Dorsolateral prefrontal cortex (tissue), 122 donors: ENCODE measurements at places on chromosomes 6 and 20. TPM values are rescaled to one million over a fixed set of nuclear protein-coding genes. Genes with fewer than 3 reads are reported as not detected.

GRCh38 chr20:62727584-62728027 is 19.0 kb downstream of the NTSR1 start:
- DNase-seq, result no peak

DNA sequence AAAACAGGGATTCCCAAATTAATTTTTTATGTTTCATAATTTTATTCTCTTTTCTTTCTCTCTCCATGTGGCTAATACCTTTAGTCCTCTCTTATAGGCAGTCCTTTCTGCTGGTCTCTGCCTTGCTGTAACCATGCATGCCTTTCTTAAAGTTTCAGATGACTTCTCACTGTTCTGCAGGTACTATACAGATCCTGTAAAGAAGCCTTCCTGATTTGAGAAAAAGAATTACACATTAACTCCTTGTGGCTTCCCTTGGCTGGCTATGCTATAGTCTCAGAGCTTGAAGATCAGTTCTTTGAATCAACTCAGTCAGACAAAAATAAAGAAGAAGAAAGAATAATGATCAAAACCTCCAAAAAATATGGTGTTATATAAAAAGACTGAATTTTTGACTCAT is 7.3 kb upstream of the GPR63 start:
- DNase-seq, result no peak

GRCh38 chr6:152241013-152241766 is 396.0 kb downstream of the SYNE1 start:
- DNase-seq, result no peak

GRCh38 chr6:40719671-40720374 is 132.7 kb upstream of the LRFN2 start:
- DNase-seq, result no peak

- peak; percentile 74 for DNase-seq
These were observed 1.1 kb downstream of the NFATC2 start for GRCh38 chr20:51541189-51542032.

DNA sequence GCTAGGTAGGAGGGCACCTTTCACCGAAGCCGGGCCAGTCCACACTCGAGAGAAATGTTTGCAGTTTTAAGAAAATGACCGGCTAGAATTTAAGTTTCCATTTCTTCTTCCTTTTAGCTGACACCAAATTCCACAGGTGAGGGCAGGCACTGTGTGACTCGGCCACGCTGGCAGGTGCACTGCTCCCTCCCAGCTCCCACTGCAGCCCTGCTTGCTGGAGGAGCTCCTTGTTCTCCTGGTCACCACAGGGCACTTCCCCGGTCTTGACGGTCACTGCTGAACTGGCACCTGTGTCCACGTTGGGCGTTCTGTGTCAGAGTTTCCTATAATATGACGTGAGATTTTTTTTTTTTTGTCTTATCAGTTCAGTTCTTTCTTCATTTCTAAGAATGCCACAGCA is 3.6 kb upstream of the KIF25 start:
- no peak for DNase-seq

SLC13A3 gene
- total RNA-seq, result 23.7 TPM

- DNase-seq, result no peak
These were observed 584.2 kb downstream of the BCKDHB start for GRCh38 chr6:80690551-80691131.

ADNP gene
- total RNA-seq, result 59.9 TPM

GRCh38 chr6:90663873-90664272 is 77.0 kb upstream of the MAP3K7 start:
- no peak for DNase-seq

DNA sequence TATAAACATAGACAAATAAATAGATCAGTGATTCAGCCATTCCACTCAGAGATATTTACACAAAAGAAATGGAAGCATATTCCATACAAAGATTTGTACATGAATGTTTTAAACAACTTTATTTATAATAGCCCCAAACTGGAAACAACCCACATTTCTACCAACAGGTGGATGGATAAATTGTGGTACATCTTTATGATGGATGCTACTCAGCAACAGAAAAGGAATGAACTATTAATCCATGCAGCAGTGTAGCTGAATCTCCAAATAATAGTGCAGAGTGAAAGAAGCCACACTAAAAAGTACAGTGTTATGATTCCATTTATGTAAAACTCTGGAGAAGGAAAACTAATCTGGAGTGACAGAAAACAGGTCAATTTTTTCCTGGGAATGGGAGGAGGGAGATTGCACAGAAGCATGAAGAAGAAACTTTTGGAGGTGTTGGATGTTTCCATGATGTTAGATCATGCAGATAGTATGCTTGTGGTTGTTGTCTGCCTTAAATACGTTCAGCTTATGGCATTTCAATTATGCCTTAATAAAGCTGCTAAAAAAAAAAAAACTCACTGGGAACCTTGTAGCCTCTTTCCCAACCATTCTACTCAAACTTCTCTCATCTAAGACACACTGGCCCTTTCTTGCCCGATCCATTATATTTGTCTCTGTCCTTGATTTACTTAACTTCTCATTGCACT is 100.9 kb downstream of the PPP1R14C start:
- DNase-seq, result no peak

DNA sequence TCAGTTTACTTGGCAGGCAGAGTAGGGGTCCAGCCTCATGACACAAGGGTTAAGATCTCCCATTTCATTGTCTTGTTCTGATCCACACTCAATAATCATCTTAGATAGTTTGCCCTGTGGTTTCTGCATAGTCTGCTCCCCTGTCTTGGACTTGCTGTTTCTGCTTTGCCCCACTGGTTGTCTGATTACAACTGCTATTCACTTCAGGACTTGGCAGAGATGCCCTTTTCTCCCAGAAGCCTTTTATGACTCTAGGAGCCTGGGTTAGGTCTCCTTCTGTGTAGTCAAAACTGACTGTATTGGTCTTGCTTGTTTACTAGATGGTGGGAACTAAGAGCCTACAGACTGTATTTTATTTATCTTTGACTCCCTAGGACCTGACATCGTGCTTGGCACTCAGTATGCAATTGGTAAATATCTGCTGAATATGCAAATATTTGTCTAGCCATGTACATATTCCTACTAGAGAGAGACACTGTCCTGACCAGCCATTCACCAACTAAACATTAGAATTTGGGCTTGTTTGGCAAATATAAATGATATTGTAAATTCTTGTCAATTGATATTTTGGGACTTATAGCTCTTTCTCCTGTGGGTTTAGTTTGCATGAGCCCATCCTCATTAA is 165.9 kb upstream of the KCNK16 start:
- no peak for DNase-seq

DNA sequence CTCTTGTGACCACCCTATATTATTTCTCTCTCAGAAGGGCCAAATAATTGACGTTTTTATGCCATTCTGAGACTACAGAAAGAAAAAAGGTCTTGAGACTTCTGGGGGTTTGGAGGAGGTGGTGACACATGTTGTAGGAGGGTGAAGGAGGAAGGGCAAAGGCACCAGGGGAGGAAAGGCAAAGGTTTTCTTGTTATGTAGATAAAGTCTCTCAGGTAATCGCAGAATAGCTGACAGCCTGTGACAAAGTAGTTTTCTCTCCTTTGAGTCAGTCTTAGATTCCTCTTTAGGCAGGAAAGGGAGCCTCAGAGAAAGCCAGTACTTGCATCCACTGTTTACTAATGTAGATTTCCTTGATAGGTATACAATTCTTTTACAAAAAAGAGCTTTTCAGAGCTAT is 23.6 kb downstream of the OR2B2 start:
- DNase-seq, result no peak

CST7 gene
- 0.96 TPM for total RNA-seq

GRCh38 chr6:151358475-151358874 is 32.9 kb downstream of the ZBTB2 start:
- no peak for DNase-seq

FOXQ1 gene
- 6.2 TPM for total RNA-seq

DNA sequence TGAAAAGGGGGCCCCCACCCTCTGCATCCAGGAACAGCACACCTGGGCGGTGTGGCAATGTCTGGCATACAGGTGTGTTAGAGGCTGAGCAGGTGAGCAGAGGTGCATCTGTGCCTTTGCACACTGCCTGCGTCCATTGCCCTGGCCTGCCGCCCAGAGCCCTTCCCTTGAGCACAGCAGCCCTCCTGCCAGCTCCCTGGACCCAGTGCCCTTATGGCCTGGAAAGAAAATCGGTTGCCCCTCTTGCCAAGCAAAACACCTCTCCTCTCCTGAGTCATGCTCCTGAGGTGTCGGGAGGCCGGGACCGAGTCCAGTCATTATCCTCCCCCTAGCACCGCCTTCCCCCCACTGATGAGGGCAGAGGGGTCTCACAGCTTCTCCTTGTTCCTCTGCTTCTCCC is 259.9 kb downstream of the SMOC2 start:
- DNase-seq, result no peak

CDS2 gene
- total RNA-seq, result 157 TPM

KDM1B gene
- 21.4 TPM for total RNA-seq

DNA sequence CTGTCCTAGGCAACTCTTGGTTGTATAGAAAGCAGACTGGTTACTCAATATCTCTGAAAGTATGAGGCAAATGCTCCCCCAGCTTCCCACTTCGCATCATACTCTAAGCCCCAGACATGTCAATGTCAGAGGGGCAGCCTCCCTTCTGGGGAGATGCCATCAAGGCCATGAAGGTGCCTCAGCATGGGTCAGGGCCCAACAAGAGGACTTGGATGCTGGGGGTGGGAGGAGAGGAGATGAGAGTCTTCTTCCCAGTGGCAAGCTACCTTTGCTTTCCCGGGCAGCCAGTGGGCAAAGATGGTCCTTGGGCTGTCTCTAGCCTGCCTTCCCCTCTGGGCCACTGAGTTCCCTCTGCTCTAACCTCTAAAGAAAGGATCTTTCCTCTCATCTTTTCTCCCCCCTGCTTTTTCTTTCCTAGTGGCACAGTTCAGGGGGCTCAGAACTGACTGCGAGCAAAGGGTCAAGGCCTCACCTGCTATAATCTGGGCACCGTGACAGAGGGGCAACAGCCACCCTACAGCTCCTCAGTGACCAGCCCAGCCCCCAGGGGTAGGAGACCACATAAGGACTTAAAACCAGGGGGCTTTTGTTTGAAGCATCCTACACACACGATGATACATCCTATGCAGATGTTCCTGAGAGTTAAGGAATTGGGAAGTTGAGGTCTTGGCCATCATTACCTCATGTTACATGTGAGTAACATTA is 26.2 kb downstream of the MOCS1 start:
- no peak for DNase-seq

GRCh38 chr6:32117461-32117860 is 8.3 kb upstream of the TNXB start:
- DNase-seq, result no peak

RNF144B gene
- total RNA-seq, result 16.0 TPM
